Stimulated activated CD4-positive, alpha-beta T cell treated with anti-CD3 and anti-CD28 coated beads, TNF-alpha, amount 100 ng/mL, for 4 hours (primary cell): ENCODE measurements at places on chromosomes 16 and 17.

- DNase-seq, result no peak
Observed at GRCh38 chr16:58670177-58670576, 14.4 kb downstream of the SLC38A7 start.

GRCh38 chr16:70493802-70494201, 29.6 kb downstream of the COG4 start:
- no peak for DNase-seq

GRCh38 chr16:28904828-28905227, 20.2 kb downstream of the RABEP2 start:
- no peak for DNase-seq

DNA sequence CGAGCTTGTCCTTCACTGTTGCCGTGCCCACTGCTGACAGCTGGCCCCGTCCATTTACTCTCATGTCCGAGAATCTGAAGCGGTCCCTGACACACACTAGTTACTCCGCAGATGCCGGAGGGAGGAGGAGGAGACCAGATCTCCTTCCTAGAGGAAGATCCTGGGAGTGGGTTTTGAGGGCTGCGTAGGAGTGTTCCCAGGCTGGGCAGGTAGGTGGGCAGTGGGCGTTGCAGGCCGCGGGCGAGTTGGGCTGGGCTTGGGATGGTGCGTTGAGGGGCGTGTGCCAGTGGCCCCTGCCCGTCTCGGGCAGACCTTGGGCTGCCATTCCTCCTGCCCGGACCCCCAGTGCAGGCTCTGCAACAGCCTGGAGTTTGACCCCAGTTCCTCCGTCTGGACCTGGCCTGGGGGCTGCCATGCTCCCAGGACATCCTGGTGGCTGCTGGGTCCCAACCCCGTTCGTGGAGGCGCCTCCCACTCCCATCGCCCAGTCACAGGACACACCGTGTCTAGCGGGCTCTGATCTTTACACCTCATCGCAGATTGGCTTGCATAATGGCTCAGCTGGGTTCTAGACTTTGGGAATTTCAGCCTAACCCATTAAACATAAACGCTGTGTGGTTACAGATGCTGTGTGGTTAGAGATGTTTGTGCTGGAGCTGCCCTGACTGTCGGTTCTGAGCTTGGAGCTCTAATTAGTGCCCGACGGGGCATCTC, 22.8 kb downstream of the CACNA1H start:
- DNase-seq, result no peak

- DNase-seq, result no peak
Observed at GRCh38 chr17:43020789-43021740, 1.1 kb downstream of the VAT1 start.

GRCh38 chr17:41784207-41784744, 2.2 kb downstream of the JUP start:
- DNase-seq, result no peak

GRCh38 chr16:80104401-80104800, 436.4 kb upstream of the DYNLRB2 start:
- no peak for DNase-seq

DNA sequence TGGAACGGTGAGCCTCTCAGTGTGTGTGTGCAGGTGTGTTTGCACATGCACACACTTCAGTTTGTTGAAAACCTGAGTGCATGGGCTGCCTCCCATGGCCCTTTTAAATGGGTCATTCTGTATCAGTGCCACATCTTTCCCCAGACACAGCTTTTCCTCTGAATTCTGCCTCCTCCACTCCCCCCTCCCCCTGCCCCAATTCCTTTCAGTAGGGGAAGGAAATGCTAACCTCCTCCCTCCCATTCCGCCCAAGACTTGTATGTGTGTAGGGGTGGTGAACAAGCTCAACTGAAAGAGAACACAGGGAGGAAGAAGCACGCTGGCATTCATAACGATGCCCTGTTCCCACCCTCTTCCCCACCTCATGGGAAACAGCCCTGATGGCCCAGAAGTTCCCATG, 34.3 kb downstream of the C17orf75 start:
- DNase-seq, result no peak

DNA sequence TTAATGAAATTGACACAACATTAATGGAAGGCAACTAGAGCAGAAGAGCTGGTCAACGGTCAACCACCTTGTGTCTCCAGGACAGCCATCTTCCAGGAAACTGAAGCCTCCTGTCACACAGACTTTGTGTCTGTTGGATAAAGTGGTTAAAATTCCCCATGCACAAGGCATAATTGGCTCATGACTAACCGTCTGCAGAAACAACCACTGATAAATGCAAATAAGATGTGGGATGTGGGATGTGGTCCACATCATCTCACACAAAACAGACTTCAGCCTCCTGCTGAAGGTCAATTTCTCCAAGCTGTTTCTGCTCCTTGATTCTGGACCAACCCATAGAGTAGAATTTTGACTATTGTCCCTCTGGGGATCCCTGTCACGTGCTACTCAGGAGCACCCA, 26.9 kb upstream of the XYLT1 start:
- no peak for DNase-seq

- DNase-seq, result no peak
Observed at GRCh38 chr17:81508639-81509206, 3.9 kb downstream of the ACTG1 start.

DNA sequence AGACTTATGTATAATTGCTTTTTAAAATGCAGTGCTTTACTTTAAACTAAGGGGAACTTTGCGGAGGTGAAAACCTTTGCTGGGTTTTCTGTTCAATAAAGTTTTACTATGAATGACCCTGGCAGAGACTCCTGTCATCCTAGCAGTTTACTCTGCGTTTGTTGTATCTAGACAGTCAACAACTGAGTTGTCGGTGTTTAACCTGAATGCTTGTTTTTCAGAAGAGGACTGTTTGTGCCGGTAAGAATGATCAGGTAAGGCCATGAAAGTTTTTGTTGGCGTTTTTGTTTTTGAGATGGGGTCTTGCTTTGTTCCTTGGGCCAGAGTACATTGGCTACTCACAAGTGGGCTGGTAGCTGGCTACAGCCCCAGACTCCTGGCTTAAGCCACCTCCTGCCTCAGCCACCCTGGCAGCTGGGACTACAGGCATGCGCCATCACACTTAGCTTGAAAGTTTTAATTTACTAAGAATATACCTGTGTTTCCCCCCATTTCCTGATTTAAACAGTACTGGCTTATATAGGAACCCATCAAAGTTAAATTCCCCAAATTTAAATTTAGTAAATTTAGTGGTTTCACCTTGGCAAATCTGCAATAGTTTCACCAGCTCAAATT, 11.9 kb downstream of the HERPUD1 start:
- DNase-seq, result no peak

GRCh38 chr17:10681866-10682446, 15.4 kb downstream of the SCO1 start:
- no peak for DNase-seq

- DNase-seq, result no peak
Observed at GRCh38 chr17:29283961-29284360, 10.0 kb downstream of the NUFIP2 start.

- no peak for DNase-seq
Observed at GRCh38 chr17:59890720-59891119, 2.0 kb downstream of the TUBD1 start.

DNA sequence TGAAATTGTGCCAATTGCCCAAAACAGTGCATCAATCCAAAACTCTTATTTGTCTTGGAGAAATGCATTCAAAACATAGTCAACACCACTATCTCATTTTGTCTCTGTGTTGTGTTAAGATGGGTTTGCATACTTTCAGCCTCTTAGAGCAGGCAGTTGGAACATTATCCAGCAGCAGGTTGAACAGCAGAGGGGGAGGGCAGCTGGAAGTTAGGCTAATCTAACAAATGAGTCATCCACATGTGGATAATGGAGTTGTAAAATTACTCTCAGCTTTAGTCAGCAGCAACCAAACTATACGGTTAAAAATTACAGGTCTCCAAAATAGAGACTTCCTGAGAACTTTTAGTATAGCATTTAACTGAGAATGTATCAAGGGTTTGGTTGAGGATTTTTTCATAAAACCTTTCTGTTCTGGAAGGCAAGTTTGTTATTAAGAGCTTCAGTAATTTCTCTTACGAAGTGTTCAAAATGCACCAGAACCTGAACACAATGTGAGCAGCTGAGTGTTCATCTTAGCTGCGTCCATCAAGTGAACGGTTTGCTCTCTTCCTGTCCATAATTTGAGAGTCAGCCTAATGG, 46.3 kb downstream of the PRKCA start:
- DNase-seq, result no peak

- DNase-seq, result peak; percentile 54
Observed at GRCh38 chr17:40086150-40087044, 14.0 kb downstream of the NR1D1 start.

DNA sequence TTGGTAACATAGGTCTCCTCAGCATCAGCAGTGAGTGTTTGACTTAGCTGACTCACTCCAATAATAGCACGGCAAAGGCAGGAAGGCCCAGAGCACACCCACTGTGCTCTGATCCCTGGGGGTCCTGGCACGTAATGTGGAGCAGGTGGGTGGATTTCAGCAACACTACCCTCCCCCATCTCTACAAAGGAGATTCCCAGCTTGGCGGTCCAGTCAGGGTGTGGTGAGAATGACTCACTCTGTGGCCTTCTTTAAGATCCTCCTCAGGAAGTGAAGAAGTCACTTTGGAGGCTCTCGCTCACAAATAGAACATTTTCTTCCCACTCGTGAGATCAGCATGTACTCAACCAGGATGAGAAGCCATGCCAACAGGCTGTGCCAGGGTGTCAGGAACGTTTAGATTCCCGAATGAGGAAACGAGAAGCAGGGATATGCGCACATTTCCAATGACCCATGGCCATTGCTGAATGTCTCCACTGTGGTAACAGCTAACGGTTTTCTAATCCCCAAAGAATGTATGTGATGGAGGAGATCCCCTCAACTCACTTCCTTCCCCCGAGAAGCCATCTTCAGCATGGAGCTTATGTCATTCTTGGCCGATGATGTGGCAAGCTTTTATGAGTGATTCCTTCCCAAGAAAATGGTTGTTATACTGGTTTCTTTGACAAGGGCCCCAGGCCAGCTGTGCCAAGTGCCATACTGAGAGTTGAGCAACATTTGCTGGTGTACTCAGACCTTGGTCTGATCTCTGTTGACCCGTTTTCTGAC, 365.2 kb downstream of the C16orf95 start:
- no peak for DNase-seq

GRCh38 chr16:19883966-19884485, 622 bp downstream of the GPRC5B start:
- no peak for DNase-seq

DNA sequence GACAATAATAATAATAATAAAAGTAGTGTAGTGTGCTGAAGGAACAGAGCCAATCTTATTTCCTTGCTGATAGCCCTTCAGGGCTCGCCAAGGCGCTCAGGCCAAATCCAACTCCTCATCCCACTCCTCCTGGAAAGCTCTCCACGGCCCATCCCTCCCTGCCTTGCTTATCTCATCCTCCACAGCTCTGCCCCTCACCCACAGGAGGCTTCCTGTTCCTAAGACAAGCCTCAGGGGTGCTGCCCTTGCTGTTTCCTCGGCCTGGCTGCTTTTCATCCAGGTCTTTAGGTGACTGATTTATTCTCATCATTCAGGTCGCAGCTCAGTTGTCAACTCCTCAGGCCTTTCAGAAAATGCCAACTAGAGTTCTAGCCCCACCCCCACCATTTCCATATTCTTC, 11.2 kb downstream of the GTF3C1 start:
- no peak for DNase-seq

DNA sequence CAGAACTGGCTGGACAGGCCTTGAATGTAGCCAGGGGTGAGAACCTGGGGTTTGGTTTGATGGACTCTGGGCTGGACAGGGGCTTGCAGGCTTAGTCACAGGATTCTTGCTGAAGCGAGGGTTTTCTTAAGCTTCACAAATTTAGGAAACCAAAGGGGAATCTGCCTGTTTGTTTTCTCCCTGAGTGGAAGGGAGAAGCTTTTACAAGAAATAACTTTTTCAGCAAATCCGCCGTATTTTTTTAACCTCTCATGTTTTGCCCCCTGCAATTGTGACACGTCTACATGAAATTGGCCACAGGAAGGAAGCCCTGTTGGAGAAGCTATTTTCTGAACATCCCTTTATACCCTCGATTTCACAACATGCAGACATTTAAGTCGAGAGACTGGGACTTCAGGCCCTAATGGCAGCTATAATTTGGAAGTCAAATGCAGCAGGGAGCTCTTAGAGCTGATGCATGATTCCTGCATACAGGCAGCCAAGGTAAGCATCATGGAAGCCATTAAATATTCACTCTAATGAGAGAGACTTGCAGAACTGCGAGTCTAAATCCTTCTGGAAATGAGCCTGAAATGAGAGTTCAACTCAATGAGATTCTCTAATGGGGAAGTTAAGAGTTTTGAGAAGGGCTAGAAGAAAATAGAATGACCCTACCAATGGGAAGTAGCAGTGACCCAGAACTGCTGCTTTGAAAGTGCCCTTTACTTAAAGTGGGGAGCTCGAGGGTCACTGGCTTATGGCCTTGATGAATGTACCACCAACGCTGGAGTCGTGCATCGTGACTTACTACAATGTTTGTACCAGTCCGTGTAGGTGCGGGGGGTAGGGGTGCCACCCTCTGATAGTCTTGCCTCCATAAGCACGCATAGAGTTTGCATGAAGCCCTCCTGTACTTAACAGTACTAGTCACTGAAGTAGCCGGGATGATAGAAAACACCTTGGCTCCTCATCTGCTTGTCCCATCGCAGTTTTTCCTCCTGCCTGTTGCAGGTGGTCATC, 45.1 kb upstream of the IRF8 start:
- DNase-seq, result no peak

DNA sequence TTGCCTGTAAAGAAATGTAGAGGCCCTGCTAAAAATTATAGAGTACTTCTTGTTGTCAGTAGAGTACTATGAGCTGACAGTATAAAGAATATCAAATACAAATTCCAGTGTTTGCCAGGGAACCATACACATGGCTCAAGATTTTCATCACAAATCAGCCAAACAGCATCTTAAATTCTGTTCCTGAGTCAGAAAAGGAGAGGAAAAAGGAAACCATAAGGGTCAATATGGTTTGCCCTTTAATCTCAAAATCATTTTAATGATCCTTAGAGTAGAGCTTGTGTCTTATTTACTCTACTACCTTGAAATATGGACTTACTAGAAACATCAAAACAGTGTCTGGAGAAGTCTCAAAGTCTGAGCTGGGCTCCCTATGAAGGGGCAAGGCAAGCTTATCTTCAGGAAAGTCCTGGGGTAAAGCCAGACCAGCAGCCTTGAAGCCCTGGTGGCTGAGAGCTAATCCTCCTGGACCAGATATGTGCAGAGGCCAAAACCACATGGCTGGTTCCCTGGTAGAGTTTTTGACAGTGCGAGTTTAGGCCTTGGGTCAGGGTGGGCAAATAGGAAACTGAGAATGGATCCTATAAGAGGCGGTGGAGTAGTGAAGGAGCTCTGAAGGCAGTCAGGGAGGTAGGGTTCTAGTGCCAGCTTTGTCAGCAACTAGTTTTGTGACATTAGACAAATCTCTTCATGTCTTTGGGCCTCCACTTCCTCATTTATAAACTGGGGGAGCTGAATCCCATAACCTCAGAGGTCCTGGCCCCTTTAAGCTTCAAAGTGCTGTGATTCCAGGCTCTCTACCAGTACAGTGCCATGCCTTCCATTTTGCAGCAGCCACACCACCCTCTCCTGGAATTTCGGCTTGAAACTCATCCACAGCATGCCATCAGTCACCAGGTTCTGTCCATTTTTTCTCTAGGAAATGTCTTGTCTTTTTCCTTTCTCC, 38.9 kb downstream of the MRTFB start:
- DNase-seq, result no peak
